ENCODE measurements at places on chromosomes 11 and 22. TPM values are rescaled to one million over a fixed set of nuclear protein-coding genes. Genes with fewer than 3 reads are reported as not detected.

The RCOR2 gene
- 3.8 TPM for total RNA-seq

The CSRP3 gene
- total RNA-seq: not detected

The MDK gene
- total RNA-seq: 127 TPM

The IFITM10 gene
- total RNA-seq: 159 TPM

DNA sequence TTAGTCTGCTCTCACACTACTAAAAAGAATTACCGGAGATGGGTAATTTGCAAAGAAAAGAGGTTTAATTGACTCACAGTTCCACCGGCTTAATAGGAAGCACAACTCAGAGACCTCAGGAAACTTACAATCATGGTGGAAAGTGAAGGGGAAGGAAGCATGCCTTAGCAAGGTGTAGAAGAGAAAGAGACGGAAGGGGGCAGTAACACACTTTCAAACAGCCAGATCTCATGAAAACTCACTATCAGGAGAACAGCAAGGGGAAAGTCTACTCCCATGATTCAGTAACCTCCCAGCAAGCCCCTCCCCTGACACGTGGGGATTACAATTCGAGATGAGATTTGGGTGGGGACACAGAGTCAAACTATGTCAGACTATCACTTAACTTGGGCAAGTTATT, 236.6 kb upstream of the ANO3 start:
- DNase-seq: no peak

GRCh38 chr11:35135222-35135621, 3.7 kb upstream of the CD44 start:
- DNase-seq: no peak
